Activated T-helper 9 cell treated with anti-CD3 and anti-CD28 coated beads, Interleukin-2, amount 50 U/mL, for 16 hours (primary cell): ENCODE measurements at places on chromosomes 7 and 10.

DNA sequence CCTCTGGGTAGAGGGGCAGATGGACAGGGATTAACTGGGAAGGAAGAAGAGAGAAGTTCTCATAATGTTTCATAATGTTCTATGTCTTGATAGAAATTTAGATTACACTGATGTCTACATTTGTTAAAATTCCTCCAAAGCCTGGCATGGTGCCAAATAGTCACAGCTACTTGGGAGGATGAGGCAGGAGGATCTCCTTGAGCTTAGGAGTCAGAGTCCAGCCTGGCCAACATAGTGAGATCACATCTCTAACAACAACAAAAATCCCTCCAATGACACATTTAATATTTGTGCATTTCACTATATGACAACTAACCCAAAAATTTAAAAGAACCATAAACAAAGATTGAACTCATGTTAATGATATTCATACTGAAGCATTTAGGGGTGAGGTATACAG lies 33.0 kb upstream of the PPP1R3C start:
- no peak for DNase-seq

DNA sequence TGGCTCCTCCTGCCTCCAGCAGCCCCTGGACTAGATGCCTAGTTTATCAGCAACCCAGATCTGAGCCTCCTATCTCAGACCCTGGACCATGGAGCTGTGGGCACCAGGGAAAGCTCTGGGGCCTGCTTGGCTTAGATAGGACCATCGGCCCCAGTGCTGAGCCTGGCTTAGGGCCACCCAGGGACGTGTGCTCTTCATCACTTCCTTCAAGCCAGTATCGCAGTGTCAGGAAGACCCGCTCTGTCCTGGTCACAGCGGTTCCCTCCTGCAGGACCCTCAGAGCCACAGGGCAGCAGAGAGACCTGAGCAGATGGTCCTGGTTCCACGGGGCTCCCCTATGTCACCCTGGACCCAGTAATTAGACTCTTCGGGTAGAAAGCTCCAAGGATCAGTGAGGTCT lies 105.7 kb upstream of the FAM20C start:
- no peak for DNase-seq

DNA sequence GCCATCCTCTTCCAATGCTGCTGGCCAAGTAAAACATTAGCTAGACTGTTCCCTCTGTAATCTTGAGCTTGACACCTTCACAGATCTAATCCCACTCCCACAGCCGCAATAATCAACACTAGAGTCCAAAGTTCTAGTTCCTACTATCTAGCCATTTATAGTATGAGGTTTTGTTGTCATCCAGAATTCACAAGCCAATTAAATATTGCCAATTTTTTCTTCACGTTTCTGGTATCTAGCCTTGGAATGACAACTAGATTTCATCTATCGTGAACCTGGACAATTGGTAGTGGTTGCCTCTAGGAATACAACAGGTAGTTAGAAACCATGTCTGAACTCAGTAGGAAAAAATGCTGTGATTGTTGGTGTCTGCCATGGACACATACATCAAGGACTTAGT lies 10.4 kb downstream of the WASL start:
- no peak for DNase-seq

- no peak for DNase-seq
Measured at GRCh38 chr10:129773359-129773990, 190.6 kb downstream of the EBF3 start.

- DNase-seq = no peak
Measured at GRCh38 chr7:70777251-70777650, 354.7 kb upstream of the GALNT17 start.
